ENCODE measurements at places on chromosomes 16 and 17.

DNA sequence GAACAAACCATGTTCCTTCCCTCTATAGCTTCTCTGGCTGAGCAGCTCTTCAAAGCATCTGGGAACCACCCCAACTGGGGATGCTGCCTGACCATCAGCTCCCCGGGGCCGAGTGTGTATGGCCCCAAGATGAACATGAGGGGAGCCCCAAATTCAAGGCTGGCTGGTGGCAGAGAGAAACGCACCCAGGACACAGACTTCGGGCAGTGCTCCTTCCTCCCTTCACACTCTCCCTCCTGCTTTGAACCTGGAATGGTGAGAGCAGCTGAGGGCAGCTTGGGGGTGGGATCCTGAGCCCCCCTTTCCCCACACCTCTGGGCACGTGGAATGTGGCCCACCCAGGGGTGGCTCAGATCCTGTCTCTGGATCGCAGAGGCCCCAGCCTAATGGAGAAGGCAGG, 17.2 kb downstream of the TLE7 start:
- no peaks in the 10 kb centered on the region for H3K36me3 ChIP-seq
- no peaks in the 10 kb centered on the region for H3K4me1 ChIP-seq
- H3K27me3 ChIP-seq, result peaks cover 13% of the 10 kb centered on the region
- H3K4me3 ChIP-seq, result no peak overlapping the region

DNA sequence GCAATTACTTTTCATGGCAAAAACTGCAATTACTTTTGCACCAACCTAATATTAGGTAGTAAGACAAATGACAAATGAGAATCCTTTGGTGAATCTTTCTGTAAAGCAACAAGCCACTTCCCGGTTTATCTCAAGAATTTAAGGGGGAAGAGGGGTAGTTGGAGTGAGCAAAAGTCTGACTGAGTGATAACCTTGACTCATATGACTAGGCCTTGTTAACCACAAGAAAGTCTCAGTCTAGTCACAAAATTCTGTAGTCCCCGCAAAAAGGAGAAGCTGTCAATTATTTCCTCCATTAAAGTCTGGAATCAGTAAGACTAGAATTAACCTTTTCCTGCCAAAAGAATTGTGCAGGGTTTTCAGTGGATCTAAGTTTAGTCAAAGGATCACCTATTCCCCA, 72.2 kb upstream of the GNAO1 start:
- no peak for DNase-seq
- no peak overlapping the region for H3K27ac ChIP-seq
- H3K27me3 ChIP-seq, result no peaks in the 10 kb centered on the region
- H3K36me3 ChIP-seq, result no peaks in the 10 kb centered on the region

DNA sequence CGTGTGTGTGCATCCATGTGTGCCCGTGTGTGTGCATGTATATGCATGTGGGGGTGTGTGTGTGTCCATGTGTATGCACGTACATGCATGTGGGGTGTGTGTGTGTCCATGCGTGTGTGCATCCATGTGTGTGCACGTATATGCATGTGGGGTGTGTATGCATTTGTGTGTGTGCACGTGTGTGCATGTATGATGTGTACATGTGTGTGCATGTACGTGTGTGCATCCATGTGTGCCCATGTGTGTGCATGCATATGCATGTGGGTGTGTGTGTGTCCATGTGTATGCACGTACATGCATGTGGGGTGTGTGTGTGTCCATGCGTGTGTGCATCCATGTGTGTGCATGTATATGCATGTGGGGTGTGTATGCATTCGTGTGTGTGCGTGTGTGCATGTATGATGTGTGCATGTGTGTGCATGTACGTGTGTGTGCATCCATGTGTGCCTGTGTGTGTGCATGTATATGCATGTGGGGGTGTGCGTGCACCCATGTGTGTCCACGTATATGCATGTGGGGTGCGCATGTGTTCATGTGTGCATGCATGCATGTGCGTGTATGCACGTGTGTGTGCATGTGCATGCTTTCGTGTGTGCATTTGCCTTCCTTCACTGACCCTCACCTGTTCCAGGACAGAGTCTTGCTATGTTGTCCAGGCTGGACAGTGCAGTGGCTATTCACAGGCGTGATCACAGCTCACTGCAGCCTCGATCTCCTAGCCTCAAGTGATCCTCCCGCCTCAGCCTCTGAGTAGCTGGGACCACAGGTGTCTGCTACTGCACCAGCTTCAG, 129.6 kb upstream of the TNRC6C start:
- no peaks in the 10 kb centered on the region for H3K36me3 ChIP-seq
- no peak overlapping the region for H3K27ac ChIP-seq
- no peak for DNase-seq
- H3K27me3 ChIP-seq, result no peaks in the 10 kb centered on the region

DNA sequence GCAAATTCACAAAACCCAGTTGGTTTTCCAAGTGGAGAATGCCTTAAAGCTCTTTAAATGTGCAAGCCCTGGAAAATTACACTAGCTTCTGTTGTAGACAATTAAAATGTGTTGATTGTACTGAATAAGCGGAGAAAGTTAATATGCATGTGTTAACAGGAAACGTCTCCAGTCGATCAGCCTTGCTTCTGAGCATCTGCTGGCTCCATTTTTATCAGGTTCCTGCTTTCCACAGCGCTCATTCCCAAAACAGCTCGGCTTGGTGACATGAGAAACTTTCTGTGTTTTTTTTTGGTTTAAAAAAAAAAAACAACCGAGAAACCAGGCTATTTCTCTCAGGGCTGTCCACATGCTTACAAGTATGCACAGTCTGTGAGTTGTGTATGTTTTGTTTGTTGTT, 60.7 kb downstream of the VPS35L start:
- no peaks in the 10 kb centered on the region for H3K27me3 ChIP-seq
- no peak overlapping the region for H3K4me3 ChIP-seq
- H3K36me3 ChIP-seq, result peaks cover 72% of the 10 kb centered on the region
- no peaks in the 10 kb centered on the region for H3K4me1 ChIP-seq
- no peak for DNase-seq

DNA sequence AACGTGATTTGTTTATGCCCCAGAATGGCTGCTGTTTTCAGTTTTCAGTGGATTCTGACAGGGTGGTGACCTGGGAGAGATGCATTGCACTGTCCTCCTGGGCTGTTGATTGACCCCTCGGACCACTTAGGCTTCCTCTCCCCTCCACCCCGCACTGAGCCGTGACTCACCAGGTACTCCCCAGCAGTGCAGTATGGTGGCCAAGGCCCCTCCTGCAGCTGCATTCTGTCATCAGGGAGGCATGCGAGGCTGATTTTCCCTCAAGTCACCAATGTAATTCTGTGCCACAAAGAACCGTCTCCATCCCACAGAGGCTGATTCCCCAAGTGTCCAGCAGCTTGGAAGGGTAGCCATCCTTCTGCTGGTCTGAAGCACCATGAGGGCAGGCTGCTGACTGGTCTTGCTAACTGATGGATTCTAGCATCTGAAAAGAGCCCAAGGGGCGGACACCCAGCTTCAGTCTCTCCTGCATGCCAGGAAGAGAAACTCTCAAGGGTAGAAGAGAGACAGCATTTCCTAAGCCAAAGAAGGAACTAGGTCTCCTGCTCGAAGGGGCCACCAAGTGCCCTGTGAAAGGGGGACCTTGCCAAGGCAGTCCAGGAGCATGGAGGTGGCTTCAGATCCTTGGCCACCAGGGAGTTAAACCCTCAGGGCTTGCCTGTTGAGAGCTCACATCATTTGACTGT, 148.1 kb downstream of the SOCS1 start:
- DNase-seq, result no peak
- H3K27me3 ChIP-seq, result no peaks in the 10 kb centered on the region
- H3K27ac ChIP-seq, result peak overlapping the region; percentile 75
- H3K4me3 ChIP-seq, result no peak overlapping the region

DNA sequence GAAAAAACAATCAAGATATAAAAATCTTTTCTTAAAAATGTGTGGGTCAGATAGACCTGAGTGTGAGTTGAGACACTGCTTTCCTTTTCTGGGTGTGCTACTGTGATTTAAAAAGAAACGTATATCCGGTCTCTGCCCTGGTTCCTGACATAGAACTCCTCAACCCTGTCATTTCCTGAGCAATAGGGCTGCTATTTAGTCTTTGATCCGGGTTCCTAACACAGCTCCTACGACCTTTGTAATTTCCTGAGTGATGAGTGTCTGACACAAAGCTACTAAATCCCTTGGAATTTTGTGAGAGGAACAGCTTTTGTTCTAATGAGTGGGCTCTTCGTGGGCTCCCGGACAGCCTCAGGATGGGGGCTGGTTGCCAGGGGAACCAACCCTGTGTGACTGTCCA, 93.9 kb upstream of the FA2H start:
- H3K4me3 ChIP-seq, result no peak overlapping the region
- peak; percentile 18 for DNase-seq
- no peaks in the 10 kb centered on the region for H3K27me3 ChIP-seq

- no peak overlapping the region for H3K27ac ChIP-seq
- no peaks in the 10 kb centered on the region for H3K4me1 ChIP-seq
- H3K27me3 ChIP-seq, result no peaks in the 10 kb centered on the region
- no peak for DNase-seq
Observed at GRCh38 chr16:85413691-85414663, 199.1 kb upstream of the GSE1 start.

GRCh38 chr17:13704333-13704732, 102.6 kb upstream of the HS3ST3A1 start:
- H3K27ac ChIP-seq, result no peak overlapping the region
- DNase-seq, result no peak
- H3K4me3 ChIP-seq, result no peak overlapping the region
- no peaks in the 10 kb centered on the region for H3K27me3 ChIP-seq
- H3K4me1 ChIP-seq, result no peaks in the 10 kb centered on the region

- H3K4me3 ChIP-seq, result no peak overlapping the region
- no peaks in the 10 kb centered on the region for H3K36me3 ChIP-seq
- H3K27ac ChIP-seq, result no peak overlapping the region
Observed at GRCh38 chr17:51888816-51889215, 269.7 kb downstream of the CA10 start.

- H3K36me3 ChIP-seq, result no peaks in the 10 kb centered on the region
- H3K27me3 ChIP-seq, result no peaks in the 10 kb centered on the region
- no peak overlapping the region for H3K27ac ChIP-seq
- H3K4me3 ChIP-seq, result no peak overlapping the region
Observed at GRCh38 chr17:38980490-38981217, 13.5 kb upstream of the FBXO47 start.

- no peak overlapping the region for H3K27ac ChIP-seq
- DNase-seq, result no peak
- no peak overlapping the region for H3K4me3 ChIP-seq
- H3K4me1 ChIP-seq, result no peaks in the 10 kb centered on the region
Observed at GRCh38 chr16:64782484-64782883, 339.4 kb downstream of the CDH11 start.

DNA sequence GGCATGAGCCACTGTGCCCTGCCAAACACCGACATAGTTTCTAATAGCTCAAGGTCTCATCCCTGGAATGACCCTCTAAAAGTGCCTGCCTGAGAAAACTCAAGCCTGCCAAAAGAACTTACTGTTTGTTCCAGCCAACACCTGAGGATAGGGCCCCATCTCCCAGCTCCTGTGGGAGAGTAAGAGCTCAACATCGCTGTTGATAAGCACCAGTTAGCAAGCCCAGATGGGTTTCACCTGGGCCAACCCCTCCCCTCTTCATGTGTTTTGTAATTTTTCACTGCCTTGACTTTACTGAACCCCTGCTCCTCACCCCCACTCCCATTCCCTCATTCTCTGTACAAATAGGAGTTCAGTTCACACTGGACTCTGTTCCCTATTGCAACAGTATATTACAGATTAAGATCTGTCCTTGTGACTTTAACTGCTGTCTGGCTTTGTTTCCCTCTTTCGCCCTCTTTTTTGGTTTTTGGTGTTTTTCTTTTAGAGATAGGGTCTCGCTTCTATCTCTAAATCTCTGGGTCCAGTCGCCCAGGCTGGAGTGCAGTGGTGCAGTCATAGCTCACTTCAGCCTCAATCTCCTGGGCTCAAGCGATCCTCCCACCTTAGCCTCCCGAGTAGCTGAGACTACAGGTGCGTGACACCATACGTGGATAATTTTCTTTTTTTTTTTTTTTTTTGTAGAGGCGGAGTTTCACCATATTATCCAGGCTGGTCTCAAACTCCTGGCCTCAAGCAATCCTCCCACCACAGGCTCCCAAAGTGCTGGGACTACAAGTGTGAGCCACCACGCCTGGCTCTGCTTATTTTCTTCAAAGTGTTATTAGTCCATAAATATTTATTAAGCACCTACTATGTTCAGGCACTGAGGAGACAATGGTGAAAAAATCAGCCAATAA, 12.3 kb downstream of the NUPR1 start:
- H3K27me3 ChIP-seq, result no peaks in the 10 kb centered on the region
- no peaks in the 10 kb centered on the region for H3K4me1 ChIP-seq
- H3K4me3 ChIP-seq, result no peak overlapping the region
- no peaks in the 10 kb centered on the region for H3K36me3 ChIP-seq

GRCh38 chr17:42182927-42183734, 2.1 kb downstream of the HCRT start:
- DNase-seq, result no peak
- H3K27me3 ChIP-seq, result peaks cover 43% of the 10 kb centered on the region
- H3K4me1 ChIP-seq, result peaks cover 14% of the 10 kb centered on the region

DNA sequence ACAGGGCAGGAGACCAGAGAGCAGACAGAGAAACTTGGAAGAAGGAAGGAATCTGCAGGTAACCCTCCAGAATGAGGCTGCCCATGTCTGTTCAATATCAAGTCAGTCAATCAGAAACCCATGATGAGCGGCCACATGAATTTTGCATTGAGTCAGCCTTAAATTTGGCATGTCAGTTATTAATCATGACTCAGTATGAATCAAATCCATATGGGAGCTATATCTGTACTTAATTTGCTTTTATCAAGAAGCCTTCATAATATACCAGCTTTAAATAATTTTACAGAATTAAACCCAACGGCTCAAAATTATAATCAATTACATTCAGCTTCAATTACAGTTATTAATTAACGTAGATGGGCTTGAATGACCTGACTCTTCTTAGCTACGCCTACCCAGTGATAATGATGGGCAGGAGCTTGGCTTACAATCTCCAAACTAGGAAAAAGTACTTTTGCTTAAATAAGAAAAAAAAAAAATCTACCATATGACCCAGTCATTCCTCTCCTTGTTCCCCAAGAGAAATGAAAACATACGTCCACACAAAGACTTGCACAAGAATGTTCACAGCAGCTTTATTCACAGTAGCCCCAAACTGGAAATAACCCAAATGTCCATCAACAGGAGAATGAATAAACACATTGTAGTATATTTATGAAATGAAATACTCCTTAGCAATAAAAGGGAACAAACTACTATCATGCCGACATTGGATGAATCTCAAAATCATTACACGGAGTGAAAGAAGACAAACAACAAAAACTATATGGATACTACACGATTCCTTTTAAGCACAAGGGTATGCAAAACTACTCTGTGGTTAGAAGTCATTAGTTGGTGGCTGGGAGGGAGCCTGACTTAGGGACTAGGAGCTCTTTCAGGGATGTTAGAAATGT, 48.6 kb downstream of the SLC39A11 start:
- DNase-seq, result peak; percentile 78
- H3K36me3 ChIP-seq, result no peaks in the 10 kb centered on the region
- no peak overlapping the region for H3K4me3 ChIP-seq
- H3K4me1 ChIP-seq, result peaks cover 15% of the 10 kb centered on the region
